AG04450 (cell line): ENCODE measurements at places on chromosomes 12 and 14.

DNA sequence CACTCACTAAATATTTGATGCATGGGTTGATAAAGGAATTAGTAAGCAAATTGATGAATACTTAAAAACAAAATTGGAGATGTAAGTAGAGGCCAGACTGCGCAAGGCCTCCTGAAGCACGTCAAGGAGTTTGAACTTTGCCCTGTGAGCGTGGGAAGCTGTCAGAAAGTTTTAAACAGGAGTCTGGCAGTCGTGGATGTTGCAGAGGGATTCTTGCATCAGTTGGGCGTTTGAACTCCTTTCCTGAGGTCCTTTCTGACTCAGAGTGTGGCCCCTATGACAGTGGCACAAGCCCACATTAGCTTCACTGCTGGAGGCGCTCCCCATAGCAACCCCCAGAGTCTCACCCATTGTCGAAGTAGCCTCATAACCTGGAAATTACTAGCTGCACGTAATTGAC is 17.9 kb upstream of the IL22 start:
- DNase-seq = peak; percentile 51

- no peak for DNase-seq
These were observed 107.3 kb downstream of the CRADD start for GRCh38 chr12:93784339-93785086.

GRCh38 chr14:104664107-104664506 is 25.3 kb upstream of the INF2 start:
- DNase-seq = no peak

- DNase-seq = no peak
These were observed 4.6 kb downstream of the KIF26A start for GRCh38 chr14:104142946-104143470.

GRCh38 chr14:65096323-65097089 is 5.8 kb downstream of the MAX start:
- no peak for DNase-seq

GRCh38 chr14:75042035-75042434 is 9.2 kb downstream of the MLH3 start:
- DNase-seq = no peak

GRCh38 chr14:82084813-82085212 is 551.2 kb upstream of the SEL1L start:
- no peak for DNase-seq

DNA sequence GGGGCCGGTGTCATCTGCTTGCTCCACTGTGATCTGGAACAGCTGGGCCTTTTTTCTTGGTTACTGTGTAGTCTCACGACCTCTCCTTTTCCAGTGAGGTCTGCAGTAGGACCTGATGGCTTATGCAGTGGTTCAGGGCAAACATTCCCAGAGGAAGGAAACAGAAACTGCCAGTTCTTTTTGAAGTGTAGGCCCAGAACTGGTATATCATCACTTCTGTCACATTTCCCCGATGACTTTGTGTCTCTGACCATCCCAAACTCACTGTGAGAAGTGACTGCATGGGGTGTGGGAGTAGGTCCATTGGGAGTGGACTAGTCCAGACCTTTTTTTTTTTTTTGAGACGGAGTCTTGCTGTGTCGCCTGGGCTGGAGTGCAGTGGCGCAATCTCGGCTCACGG is 38.4 kb downstream of the RCOR1 start:
- no peak for DNase-seq

GRCh38 chr12:4320497-4320852 is 538 bp upstream of the TIGAR start:
- no peak for DNase-seq

DNA sequence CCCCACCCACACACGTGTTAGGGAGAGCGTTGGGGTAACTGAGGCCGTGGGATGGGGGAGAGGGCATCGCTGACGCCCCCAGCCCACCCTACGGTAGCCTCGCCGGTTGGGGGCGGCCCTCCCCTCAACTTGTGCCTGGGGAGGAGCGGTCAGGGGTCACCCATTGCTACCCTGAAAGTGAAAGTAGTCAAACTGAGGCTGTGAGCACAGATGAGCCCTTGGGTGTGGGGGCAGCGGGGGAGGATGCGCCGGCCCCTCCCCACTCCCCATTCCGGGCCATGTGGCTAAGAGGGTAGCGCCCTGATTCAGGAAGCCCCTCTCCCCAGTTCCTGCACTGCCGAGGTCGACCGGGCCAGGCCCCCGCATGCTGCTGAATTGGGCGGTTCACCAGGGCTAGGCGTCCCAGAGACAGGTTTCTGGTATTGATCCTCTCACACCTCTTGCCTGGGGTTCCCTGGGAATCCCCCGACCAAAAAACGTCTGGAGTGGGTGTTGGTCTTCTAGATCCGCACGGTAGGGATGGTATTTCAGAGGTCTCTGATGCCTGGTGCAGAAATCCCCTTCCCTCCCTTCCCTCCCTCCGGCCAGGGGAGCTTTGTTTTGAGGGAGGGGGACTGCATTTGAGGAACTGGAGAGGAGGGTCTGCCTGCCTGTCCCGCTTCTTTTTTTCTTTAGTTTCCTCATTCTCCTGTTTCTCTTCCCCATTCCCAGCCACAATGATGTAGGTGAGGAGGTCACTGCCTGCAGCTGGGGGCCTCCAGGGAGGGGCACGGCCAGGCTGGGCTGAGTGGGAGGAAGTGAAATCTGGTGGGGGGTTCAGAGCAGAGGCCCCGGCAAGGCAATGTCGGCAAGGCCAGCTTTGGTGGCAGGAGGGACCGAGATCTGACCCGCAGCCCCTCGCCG is 1.0 kb downstream of the SH2B3 start:
- no peak for DNase-seq

GRCh38 chr12:109697877-109698468 is 15.7 kb upstream of the FAM222A start:
- no peak for DNase-seq

DNA sequence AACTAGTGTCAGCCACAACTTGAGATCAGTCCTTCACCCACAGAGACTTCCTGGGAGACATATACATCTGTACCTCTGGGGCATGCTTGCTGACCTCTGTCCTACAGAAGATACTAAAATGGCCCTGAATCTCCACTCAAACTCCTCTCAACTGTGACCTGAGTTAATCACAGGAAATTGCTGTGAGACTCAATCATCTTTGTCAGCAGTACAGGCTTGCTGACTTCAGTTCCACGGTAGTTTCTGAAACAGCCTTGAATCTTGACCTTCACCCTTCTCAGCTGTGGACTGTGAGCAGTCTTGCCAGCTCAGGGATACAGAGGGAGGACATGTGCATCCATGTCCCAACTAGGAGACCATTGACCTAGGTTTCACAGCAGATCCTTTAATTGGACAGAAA is 1.4 kb upstream of the KLRC1 start:
- no peak for DNase-seq

GRCh38 chr12:58888131-58888783 is 32.0 kb downstream of the LRIG3 start:
- DNase-seq = peak; percentile 16

GRCh38 chr12:112424126-112424525 is 5.4 kb downstream of the PTPN11 start:
- DNase-seq = no peak

- no peak for DNase-seq
These were observed 113.4 kb upstream of the CPM start for GRCh38 chr12:69046363-69046762.

GRCh38 chr12:90017316-90017715 is 308.7 kb upstream of the ATP2B1 start:
- no peak for DNase-seq

DNA sequence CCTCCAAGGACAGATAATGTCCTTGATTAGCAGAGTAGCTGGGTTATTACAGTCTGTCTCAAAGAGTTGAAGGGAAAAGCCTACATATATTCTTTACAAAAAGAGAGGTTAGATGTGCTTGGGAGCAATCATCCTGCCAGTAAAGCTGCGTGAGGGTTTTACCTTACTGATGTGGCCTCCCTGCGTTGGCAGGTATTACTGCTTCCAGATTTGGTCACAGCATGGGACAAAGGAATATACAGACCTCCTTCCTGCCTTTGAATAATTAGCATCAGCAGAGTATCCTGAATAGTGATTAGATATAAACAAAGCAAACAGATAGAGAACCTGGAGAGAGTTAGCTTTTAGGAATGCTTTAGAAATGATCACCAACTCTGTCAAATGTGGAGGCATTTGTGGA is 69.6 kb downstream of the TMTC2 start:
- no peak for DNase-seq

- DNase-seq = no peak
These were observed 234.4 kb downstream of the TMEM121 start for GRCh38 chr14:105760691-105761344.

- no peak for DNase-seq
These were observed 94.4 kb upstream of the PLEKHG7 start for GRCh38 chr12:92608151-92609091.

- no peak for DNase-seq
These were observed 644.4 kb upstream of the MDGA2 start for GRCh38 chr14:48319823-48320222.

GRCh38 chr12:105343836-105344235 is 13.3 kb downstream of the C12orf75 start:
- no peak for DNase-seq

- no peak for DNase-seq
These were observed at the start of gene COL2A1 for GRCh38 chr12:48004053-48004941. COL2A1 (minus strand) TSS chr12:48004476; CDS start chr12:48004321, 155 bp downstream.

- no peak for DNase-seq
These were observed 408.1 kb downstream of the PDZRN4 start for GRCh38 chr12:41596190-41596589.

DNA sequence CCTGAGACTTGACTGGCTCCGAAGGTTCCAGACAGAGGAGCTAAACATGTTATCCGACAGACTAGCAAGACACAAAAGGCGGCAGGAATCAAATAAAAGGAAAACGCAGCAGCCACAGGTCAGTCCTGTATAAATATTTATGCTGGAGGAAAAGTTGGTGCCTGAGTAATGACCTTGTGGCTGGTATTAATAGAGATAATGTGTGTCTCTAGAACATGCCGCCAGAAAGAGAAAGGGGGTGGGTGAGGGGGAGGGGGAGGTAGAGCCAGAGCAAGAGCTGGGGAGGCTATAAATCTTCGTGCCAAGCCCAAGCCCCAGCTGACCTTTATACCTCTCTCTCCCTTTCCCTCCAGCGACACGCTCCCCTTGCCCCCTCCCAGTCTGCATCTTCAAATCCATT is 590.4 kb downstream of the MED13L start:
- DNase-seq = no peak

DNA sequence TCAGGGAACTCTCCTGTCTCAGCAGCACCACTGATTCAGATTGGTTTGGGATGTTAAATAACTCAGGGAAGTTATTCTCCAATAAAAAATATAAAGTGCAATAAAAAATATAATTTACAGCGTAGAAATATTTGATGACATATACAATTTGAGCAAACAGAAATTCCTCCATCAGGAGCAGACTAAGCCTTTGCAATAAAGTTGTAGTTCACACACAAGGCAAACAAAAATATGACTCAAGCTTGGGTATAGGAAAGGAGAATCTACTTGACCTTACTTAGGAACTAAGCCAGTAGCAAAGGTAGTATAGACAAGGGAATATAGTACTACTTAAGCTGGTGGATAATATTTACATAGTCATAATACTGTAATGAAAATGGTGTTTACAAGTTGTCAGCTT is 264.1 kb downstream of the KIF21A start:
- no peak for DNase-seq

DNA sequence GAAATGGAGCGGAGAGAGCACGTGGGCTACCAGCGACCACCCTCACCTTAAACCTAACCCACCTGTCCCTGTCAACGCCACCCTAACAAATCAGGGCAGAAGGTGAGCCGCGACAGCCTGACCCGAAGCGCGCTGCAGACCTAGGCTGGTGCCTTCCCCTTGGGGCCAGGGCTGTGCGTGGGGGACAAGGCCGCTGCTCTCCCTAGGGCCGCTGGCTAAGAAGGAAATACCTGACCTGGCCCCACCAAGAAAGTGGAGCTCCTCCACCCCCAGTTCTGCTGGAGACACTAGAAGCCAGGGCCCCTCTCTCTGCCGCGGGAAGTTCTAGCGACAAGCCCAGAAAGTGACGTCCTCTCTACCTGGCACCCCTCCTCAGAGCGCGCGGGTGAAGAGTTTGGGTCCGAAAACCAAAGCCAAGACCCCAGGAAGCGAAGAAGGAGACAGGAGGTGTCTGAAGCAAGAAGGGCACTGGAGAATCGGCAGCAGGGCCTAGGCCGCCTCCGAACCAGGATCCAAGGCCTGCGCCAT is 7.5 kb downstream of the SIX1 start:
- no peak for DNase-seq

DNA sequence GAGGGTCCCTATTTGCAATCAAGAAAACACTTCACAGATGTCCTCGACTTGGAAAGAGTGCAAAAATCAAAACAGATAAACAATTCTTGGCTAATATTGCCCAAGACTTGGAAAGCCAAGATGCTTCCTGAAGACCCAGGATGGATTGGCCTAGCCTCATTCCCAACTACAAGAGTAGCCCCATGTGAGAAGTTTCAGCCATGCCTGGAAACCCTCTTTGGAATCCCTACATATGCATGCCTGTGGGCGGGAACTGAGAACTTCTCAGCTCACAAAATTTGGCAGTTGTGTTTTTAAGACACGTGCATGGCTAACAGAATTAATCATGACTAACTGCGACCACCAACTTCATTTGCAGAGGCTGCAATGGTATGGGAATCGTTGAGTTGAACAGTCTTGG is 283.2 kb upstream of the TBX3 start:
- no peak for DNase-seq

- DNase-seq = no peak
These were observed 102.0 kb downstream of the EGLN3 start for GRCh38 chr14:33848706-33849454.

DNA sequence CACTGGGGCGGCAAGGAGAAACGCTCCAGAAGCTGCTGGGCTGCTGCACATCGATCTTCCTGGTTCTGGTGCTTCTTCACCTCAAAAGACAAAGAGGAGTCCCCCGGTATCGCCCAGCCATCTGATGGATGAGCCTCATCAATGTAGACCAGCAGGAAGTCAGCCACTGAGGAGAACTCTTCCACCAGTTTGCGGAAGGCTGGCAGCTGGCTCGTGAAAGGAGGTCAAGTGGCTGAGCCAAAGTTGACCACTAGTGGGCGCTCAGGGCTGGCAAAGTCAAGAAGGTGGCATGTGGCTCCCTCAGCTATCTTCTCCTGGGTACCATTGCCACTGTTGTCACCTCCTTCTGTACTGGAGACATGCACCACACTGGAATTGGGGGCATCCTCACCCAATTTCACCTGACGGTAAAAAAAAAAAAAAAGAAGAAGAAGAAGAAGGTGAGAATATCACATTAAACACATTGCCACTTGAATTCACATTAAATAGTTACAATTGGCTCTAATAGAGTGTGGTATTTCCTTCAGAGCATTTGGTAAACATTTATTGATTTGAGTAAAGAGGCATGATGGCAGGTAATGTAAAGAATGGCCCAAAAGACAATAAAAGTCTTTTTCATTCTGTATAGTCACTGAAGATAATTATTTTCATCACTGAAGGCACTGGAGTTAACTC is 8.3 kb downstream of the DIO2 start:
- no peak for DNase-seq
